ENCODE measurements at places on chromosomes 2 and 18.

DNA sequence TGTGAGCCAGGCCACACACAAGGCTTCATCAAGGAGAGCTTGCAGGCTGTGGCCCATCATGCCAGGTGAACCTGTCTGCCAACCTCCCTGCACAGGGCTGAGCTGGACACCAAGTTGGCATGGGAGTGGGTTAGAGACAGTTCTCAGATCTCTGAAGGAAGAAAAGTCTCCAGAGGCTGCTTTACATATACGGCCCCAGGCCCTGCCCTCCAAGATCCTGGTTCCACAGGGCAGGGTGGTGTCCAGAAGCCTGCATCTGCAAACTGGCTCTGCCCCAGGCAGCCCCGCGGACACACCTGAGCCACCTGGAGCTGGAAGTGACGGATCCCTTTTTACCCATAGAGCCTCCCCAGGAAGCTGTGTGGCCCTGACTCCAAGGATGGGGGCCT lies 24.2 kb upstream of the HES6 start:
- DNase-seq = no peak

DNA sequence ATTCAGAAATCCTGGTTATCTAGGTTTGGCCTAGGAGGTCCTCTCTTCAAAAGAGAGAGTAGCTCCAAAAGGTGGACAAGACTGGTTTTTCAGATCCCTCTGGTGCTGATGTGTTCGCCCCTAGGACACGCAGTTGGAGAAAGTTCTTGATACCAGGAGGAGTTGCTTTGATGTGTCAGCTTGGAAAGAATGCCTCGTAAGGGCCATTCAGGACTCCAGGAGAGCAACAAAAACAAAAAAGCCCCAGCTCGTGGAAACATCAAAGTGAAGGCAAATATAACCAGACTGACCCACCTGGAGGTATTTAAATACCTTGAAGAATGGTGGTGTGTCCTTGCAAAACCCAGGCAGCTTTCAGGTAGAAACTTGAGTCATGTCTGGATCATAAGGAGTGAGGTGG lies 12.5 kb upstream of the LBH start:
- no peak for DNase-seq

- no peak for DNase-seq
Measured at GRCh38 chr2:109604597-109604996, 9.2 kb downstream of the SEPTIN10 start.

DNA sequence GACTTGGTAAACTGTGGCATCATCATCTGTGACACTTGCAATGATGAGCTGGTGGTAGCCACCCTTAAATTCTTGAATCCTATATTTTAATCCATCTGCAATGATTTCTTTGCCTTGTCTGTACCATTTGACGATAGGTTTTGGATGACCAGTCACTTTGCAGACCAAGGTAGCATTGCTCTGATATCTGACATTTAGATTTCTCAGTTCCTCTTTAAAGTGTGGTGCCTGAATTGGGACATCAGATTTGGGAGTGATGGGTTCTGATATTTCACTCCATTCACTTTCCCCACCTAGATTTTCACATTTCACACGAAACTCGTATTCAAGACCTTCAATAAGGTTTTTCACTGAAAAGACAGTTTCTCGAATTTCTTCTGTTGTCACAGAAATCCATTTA lies 55.8 kb downstream of the PLEKHA3 start:
- no peak for DNase-seq

DNA sequence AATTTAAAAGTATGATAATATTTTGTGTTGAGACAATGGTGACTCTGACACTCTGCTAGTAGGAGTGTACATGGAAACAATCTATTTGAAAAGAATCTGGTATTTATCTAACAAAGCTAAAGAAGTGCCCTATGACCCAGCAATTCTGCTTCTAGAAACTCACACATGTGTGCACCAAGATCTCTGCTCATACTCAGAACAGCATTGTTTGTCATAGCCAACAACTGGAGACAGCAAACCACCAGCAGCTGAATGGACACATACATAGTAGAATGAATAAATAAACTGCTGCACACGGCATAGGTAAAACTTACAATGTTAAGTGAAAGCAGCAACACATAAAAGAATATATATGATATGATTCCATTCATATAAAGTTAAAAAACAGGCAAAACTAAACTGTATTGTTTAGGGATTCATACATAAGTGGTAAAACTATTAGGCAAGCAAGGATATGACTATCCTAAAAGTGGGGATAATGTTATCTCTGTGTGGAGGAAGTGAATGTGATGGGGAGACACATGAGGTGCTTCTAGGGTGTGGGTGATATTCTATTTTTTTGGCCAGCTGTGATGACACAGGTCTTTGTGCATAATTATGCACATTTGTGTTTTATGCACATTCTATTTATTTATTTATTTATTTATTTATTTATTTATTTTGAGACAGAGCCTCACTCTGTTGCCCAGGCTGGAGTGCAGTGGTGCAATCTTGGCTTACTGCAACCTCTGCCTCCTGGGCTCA lies 71.1 kb downstream of the RFTN2 start:
- DNase-seq = no peak

- DNase-seq = no peak
Measured at GRCh38 chr2:25039126-25039525, 2.8 kb upstream of the EFR3B start.

DNA sequence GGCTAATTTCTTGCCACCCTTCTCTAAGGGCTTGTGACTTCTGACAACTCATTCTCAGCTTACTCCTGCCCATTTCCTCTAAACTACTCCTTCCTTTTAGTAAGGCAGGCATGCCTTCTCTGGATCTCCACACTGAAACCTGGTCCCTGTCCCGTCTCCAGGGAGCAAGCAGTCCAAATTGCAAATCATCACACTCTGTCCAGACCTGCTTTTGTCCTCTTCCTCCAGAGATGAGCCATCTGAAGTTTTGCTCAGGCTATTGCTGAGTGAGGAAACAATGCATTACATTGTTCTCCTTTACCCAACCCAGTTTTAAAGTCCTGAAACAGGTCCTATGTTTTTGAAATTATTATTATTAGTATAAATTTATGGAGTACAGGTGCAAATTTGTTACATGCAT lies 57.3 kb downstream of the ARHGAP25 start:
- no peak for DNase-seq

GRCh38 chr2:96169868-96170507 lies 24.7 kb upstream of the DUSP2 start:
- no peak for DNase-seq

- DNase-seq = no peak
Measured at GRCh38 chr2:141707486-141707885, 423.3 kb downstream of the LRP1B start.

DNA sequence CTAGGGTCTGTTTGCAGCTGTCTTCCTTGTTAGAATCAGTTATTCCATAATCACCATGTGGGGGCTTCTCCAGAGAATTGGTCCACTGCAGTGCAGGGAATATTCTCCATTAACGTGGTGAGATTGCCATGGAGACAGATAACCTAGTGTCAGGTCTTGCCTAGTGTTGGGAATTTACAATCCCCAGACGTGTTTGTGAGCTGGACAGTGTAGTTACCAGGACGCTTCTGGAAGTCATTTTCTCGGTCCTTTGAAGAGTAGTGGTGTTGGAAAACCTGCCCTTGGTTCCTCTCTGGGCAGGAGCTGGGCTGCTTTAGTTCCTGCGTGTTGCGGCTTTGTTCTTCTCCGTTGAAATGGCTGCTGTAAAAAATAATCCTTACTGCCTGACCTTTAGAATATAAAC lies 68.8 kb upstream of the LYPD6B start:
- DNase-seq = no peak

GRCh38 chr2:69789175-69789721 lies 40.2 kb upstream of the GMCL1 start:
- DNase-seq = peak; percentile 87

- peak; percentile 92 for DNase-seq
Measured at GRCh38 chr2:219294356-219295351, 14.5 kb downstream of the PTPRN start.

DNA sequence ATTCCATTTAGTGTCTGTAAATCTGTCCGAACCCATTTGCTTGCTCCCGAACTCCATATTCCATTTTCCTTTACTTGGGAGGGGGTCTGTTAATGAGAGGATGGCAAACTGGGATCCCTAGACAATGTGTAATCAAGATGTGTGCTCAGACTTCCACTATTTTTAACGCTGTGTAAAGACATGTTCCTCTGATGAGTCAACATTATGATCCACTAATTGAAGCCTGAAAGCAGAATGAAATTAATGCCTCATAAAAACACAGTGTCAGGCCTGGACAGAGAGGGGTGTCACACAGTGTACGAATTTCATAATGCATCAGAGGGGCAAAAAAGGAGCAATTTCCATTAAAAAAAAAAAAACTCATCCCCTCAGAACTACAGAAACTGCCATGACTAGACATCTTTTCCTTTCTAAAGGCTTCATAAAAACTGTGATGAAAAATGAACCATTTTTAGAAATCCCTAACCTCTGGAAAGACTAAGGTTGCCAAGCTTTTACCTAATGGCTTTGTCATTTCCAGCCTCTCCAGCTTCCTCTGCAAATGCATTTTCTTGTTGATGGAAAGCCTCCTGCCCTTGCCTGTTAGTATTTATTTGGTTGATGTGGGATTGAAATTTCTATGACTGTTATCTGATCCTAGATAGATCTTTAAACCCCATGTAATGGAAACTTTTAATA lies 209.2 kb upstream of the DCC start:
- DNase-seq = no peak

DNA sequence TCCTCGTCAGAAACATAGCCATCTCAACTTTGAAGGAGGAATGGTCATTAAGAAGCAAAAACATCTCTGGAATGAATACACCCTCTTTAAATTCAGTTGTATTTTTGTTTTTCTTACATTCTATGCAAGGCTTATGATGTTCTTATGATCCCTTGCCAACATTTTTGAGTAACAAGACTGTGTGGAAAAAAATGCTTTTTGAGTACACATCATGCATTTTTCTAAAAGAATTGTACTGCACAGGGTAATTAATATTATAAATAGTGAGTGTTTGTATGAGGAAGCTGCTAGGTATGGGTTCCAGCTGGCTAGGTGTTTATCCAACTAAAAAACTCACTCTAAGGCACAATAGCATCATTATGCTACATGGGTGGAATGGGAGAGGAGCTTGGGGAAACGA lies 59.0 kb upstream of the SPATS2L start:
- peak; percentile 79 for DNase-seq

GRCh38 chr2:181457741-181458425 lies 697 bp downstream of the ITGA4 start:
- peak; percentile 66 for DNase-seq

- DNase-seq = no peak
Measured at GRCh38 chr2:17996978-17997377, 118.5 kb downstream of the KCNS3 start.

All from adipocyte (in vitro differentiated cells).